ENCODE measurements at places on chromosomes 6 and 20. TPM values are rescaled to one million over a fixed set of nuclear protein-coding genes. Genes with fewer than 3 reads are reported as not detected.

DNA sequence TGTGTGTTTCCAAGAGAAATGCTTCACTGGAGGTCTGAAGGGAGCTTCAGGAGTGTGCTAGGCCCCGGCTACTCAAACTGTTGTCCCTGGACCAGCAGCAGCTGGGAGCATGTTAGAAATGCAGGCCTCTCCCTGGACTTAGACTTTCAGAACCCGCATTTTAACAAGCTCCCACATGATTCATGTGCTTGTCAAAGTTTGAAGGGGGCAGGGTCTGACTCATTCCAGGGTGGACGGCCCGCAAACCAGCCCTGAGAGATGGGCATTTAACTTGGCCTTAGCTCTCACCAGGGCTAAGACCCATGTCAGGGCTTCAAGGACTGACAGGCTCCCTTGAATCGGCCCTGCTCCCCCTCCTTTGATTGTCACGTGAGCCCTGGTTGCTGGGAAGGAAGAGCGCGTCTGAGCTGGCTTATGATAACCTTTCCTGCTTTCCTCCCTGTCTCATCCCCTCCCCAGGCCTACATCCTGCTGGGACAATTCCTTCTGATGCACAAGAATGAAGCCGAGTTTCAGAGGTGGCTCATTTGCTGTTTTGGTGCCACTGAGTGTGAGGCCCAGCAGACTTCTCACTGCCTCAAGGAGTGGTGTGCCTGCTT is 35.5 kb downstream of the BANF2 start:
- no peaks in the 10 kb centered on the region for H3K36me3 ChIP-seq
- DNase-seq, result no peak
- no peak overlapping the region for H3K27ac ChIP-seq
- H3K4me3 ChIP-seq, result no peak overlapping the region

DNA sequence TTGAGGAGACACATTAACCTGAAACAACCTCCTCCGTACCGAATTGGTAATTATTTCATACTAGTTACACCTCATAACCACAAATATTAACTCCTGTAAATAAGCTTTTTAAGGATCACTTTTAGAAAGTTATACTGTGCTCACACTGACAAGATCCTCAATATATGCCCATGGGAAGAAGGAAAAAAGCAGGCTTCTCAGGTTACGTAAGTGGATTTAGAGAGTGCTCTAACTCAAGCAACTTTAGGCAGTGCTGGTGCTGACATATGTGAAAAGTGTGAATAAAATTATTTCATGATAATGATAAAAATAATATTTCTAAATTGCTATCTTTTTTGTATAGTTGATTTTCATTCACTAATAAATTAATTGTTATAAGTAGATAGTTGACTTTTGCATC is 76.1 kb downstream of the PRKN start:
- H3K4me3 ChIP-seq, result no peak overlapping the region
- H3K27ac ChIP-seq, result no peak overlapping the region
- no peaks in the 10 kb centered on the region for H3K4me1 ChIP-seq
- H3K27me3 ChIP-seq, result no peaks in the 10 kb centered on the region
- no peak for DNase-seq
- no peaks in the 10 kb centered on the region for H3K36me3 ChIP-seq

DNA sequence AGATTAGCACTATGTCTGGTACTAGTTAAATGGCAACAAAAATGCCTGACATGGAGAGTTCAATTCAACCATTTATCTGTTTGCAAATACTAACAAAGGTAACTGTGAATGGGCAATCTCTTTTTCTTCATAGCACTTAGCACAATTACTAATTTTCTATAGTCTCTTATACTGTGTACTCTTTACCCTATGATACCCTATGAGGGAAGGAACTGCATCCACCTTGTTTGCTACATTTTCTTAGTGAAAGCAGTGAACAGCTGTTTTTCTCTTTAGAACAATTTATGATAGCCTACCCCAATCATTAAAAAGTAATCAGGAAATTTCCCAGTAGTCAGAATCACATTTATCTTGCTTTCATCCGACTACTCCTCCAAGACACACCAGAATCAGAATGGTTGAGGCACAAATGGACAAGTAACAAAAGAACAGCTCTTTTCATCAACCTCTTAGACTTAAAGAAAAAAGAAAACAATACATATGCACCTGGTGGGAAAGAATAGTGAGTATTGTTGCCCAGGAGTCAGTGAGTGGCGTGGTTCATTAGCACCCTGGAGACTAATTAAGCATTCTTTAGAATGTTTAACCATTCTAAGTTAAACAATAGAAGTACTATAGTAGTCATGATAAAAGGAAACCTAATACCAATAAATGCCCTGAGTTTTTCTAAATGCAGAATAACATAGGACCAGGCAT is 16.7 kb downstream of the ZNF292 start:
- peaks cover 77% of the 10 kb centered on the region for H3K4me1 ChIP-seq
- no peak for DNase-seq
- no peaks in the 10 kb centered on the region for H3K27me3 ChIP-seq
- peak overlapping the region; percentile 8 for H3K4me3 ChIP-seq
- peaks cover 8% of the 10 kb centered on the region for H3K36me3 ChIP-seq
- H3K27ac ChIP-seq, result peak overlapping the region; percentile 25

DNA sequence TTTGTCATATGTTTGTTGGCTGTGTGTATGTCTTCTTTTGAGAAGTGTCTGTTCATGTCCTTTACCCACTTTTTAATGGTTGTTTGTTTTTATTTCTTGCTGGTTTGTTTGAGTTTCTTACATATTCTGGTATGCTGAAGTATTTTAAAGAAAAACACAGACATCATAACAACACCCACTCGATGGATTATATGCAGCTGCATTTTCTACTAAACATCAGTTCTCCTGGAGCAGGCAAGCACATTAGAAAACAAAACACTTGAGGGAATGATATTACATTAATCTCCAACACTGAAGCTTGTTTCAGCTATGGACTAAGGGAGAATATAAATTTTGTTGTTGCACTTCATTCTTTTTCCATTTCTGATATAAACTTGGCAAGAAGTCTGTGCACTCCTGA is 42.5 kb upstream of the RFPL4B start:
- no peak overlapping the region for H3K4me3 ChIP-seq
- H3K36me3 ChIP-seq, result no peaks in the 10 kb centered on the region
- H3K27ac ChIP-seq, result no peak overlapping the region
- H3K27me3 ChIP-seq, result peaks cover 10% of the 10 kb centered on the region

GRCh38 chr6:97765461-97765860 is 482.4 kb upstream of the MMS22L start:
- H3K4me1 ChIP-seq, result no peaks in the 10 kb centered on the region
- H3K4me3 ChIP-seq, result no peak overlapping the region
- DNase-seq, result no peak
- H3K27ac ChIP-seq, result no peak overlapping the region

- DNase-seq, result no peak
- no peak overlapping the region for H3K4me3 ChIP-seq
- H3K27me3 ChIP-seq, result no peaks in the 10 kb centered on the region
- peaks cover 9% of the 10 kb centered on the region for H3K4me1 ChIP-seq
- H3K27ac ChIP-seq, result no peak overlapping the region
Measured at GRCh38 chr6:16851758-16852157, 90.5 kb upstream of the ATXN1 start.

GRCh38 chr6:100664274-100665040 is 199.7 kb upstream of the SIM1 start:
- H3K4me3 ChIP-seq, result no peak overlapping the region
- H3K36me3 ChIP-seq, result peaks cover 4% of the 10 kb centered on the region
- H3K27ac ChIP-seq, result no peak overlapping the region
- no peaks in the 10 kb centered on the region for H3K4me1 ChIP-seq

DNA sequence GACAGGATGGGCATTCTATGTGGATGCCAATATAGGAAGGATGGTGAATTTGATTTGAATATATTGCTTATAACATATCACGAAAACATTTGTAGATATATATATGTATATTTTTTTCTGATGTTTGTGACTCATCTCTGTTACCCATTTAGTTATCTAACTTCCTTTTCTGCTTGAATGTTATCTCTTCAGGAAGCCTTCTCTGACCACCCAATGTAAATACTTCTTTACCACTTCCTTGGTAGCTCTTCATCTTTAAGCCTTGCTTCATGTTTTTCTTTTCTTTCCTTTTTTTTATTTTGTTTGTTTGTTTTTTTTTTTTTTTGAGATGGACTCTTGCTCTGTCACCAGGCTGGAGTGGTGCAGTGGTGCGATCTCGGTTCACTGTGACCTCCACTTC is 260.5 kb upstream of the EPHA7 start:
- no peaks in the 10 kb centered on the region for H3K27me3 ChIP-seq
- no peaks in the 10 kb centered on the region for H3K4me1 ChIP-seq
- H3K36me3 ChIP-seq, result no peaks in the 10 kb centered on the region
- no peak overlapping the region for H3K4me3 ChIP-seq
- H3K27ac ChIP-seq, result no peak overlapping the region

DNA sequence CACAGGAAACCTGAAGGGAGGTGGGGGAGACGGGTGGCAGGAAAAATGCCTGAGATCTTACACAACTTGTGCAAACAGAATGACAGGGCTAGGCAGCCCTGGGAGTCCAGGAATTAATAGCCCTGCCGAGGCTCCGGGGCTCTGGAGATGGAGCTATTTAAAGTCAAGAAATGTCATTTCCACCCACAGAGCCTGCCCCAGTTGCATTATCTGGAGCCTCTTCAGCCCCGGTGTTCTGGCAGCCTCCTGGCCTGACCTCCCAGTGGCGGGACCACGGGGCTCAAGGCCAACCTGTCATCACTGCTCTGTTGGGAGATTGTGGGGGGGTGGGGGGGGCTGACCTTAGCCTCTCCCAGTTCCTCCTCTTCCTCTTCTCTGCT is 28.5 kb upstream of the SCUBE3 start:
- no peaks in the 10 kb centered on the region for H3K36me3 ChIP-seq
- H3K4me3 ChIP-seq, result no peak overlapping the region
- H3K27me3 ChIP-seq, result peaks cover 12% of the 10 kb centered on the region
- H3K4me1 ChIP-seq, result no peaks in the 10 kb centered on the region
- H3K27ac ChIP-seq, result no peak overlapping the region

GRCh38 chr6:34601706-34602105 is 45.6 kb upstream of the SPDEF start:
- no peak overlapping the region for H3K4me3 ChIP-seq
- DNase-seq, result no peak
- H3K36me3 ChIP-seq, result peaks cover 44% of the 10 kb centered on the region
- peaks cover 4% of the 10 kb centered on the region for H3K4me1 ChIP-seq

GRCh38 chr6:117550078-117550600 is 52.2 kb downstream of the GOPC start:
- peaks cover 37% of the 10 kb centered on the region for H3K4me1 ChIP-seq
- no peak for DNase-seq
- H3K4me3 ChIP-seq, result peak overlapping the region; percentile 89
- H3K27ac ChIP-seq, result no peak overlapping the region

GRCh38 chr20:3121271-3121911 is 36.9 kb upstream of the AVP start:
- H3K27ac ChIP-seq, result peak overlapping the region; percentile 74
- no peak for DNase-seq
- peaks cover 35% of the 10 kb centered on the region for H3K4me1 ChIP-seq
- no peaks in the 10 kb centered on the region for H3K27me3 ChIP-seq
- peak overlapping the region; percentile 57 for H3K4me3 ChIP-seq
- H3K36me3 ChIP-seq, result peaks cover 7% of the 10 kb centered on the region

DNA sequence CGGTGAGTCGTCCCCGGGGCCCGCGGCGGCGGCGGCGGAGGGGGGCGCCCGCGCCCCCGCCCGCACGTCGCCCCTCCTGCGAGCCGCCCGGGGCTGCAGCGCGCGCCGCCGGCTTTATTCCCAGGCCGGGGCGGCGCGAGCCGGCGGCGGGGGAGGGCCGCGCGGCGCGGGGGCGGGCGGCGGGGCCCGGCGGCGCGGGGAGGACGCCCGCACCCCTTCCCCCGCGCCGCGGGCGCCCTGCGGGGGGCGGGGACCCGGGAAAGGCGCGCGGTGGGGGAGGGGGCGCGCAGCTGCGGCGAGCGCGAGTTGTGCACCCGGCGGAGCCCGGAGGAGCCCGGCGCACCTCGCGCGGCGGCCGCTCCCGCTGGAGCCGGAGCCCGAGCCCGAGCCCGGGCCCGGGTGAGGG is 646 bp downstream of the HMGA1 start:
- peak overlapping the region; percentile 41 for H3K4me3 ChIP-seq
- peak overlapping the region; percentile 99 for H3K27ac ChIP-seq
- peaks cover 16% of the 10 kb centered on the region for H3K36me3 ChIP-seq
- H3K27me3 ChIP-seq, result no peaks in the 10 kb centered on the region

DNA sequence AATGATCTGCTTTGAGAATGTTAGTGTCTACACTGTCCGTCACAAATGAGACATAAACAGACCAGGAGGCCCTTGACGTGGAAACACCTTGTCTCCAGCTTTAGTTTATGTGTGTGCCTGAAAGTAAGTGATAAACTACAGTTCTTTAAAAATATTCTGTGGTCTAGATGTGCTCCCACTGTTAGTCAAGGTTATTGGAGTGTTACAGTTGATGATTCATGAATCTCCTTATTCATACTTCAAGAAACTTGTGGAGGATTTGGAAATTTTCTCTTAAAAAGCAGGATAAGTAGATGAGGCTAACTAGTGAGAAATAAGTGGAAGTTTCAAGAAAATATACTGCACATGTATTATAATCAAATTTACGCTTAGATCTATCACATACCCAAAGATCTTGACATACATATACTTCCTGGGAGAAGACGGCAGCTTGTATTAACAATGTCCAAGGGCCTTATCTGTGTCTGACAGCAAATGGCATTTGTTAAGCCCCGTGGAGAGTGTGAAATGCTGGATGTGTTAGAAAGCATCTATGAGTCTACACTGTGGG is 90.5 kb upstream of the MBOAT1 start:
- H3K4me3 ChIP-seq, result no peak overlapping the region
- no peaks in the 10 kb centered on the region for H3K4me1 ChIP-seq
- H3K27ac ChIP-seq, result no peak overlapping the region
- DNase-seq, result no peak

DNA sequence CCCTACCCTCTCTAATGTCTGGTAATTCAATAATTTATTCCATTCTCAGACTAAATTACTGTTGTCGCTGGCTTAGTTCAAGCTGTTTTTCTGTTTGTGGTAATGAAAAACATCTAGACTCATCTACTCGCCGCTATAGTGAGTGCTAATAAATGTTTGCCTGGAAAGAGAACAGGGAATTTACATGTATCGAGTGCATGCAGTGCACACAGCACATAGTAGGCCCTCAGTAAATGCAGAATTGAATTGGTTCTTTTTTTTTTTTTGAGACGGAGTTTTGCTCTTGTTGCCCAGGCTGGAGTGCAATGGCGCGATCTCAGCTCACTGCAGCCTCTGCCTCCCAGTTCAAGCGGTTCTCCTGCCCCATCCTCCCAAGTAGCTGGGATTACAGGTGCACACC is 7.7 kb upstream of the NSFL1C start:
- no peak overlapping the region for H3K4me3 ChIP-seq
- no peaks in the 10 kb centered on the region for H3K4me1 ChIP-seq
- H3K27ac ChIP-seq, result no peak overlapping the region
- H3K27me3 ChIP-seq, result peaks cover 2% of the 10 kb centered on the region
- H3K36me3 ChIP-seq, result no peaks in the 10 kb centered on the region
- no peak for DNase-seq

Gene DLK2
- 0.76 TPM for total RNA-seq

Gene BMP6
- 1.2 TPM for total RNA-seq

Gene PSORS1C2
- total RNA-seq, result not detected

Gene LTA
- 15.6 TPM for total RNA-seq

Gene HRH3
- total RNA-seq, result not detected

Gene C6orf141
- not detected for total RNA-seq

Measured in CD4-positive, CD25-positive, alpha-beta regulatory T cell (primary cell).